GM20000 (cell line): ENCODE measurements at places on chromosomes 6 and 20.

GRCh38 chr6:88899569-88900316 lies 63.7 kb downstream of the RNGTT start:
- no peak for DNase-seq

- DNase-seq: no peak
These were observed 86.5 kb downstream of the ATRN start for GRCh38 chr20:3557237-3557785.

GRCh38 chr6:27890445-27891319 lies 21.5 kb downstream of the OR2B2 start:
- DNase-seq: peak; percentile 72

GRCh38 chr6:150560004-150560883 lies 39.4 kb upstream of the PLEKHG1 start:
- DNase-seq: no peak

GRCh38 chr6:139429580-139430145 lies 55.2 kb upstream of the CITED2 start:
- no peak for DNase-seq

GRCh38 chr6:153214436-153214835 lies 83.4 kb upstream of the RGS17 start:
- DNase-seq: no peak

DNA sequence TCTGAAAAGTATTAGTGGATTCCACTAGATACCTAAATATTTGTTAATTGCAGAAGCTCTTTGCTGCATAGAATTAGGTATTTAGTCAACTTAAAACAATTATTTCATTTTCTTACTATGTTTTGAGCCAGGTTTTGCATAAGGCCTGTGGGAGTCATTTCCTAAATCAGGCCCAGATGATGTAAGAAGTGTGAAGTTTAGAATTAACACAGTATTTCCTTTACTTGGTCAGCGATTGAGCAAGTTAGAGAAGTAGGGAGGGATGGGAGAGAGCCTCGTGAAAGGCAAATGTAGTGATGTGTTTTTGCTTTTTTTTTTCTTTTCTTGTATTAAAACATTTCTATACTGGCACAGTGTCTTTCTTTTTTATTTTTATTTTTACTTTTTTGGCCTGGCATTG lies 711.1 kb downstream of the HDGFL1 start:
- no peak for DNase-seq

DNA sequence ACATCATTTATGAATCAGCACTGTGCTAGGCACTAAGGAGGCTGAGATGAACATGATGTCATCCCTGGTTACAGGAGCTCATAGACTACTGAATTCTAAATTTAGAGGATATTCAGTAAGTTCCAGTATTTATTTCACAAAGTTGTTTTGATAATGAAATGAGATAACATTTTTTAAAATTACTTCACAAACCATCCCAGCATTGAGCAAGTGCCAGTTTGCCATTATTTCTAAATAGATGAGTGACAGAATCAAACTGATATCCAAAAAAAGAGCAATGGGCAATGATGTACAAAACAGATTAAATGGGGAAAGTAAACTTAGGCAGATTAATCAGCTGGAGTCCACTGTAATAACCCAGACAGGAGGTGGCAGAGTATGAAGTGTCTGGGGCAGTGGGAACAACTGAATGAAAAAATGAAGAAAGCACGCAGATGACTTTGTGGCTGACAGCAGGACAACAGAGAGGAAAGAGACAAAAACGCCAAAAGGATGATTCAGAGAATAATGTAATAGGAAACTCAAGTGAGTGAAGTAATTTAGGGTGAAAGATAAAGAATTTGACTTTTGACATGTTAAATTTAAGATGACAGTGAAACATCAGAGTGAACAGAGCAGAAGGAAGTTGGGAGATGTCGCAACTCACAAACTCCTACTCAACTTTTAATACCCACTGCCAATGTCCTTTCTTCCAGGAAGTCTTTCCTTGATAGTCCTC lies 70.2 kb downstream of the RCAN2 start:
- no peak for DNase-seq
